Activated CD4-positive, CD25-positive, alpha-beta regulatory T cell (primary cell): ENCODE measurements at places on chromosomes 4 and X.

DNA sequence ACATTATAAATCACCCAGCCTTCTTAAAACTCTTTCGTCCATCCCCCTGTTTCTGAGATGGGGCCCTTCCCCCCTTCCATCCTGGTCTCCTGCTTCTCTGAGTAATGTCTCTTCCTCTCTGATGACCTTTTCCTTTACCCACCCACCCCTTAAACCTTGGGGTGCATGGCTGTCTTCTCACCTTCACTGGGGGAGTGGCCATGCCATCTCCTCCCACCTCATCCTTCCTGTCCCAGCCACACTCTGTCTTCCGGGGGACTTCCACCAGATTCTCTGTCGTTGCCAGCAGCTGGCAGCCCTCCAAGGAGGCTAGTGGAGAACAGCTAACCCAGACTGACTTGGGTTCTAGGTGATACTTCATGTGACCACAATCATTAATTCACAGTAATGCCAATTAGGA lies 83.2 kb upstream of the SCML1 start:
- no peak for DNase-seq

- DNase-seq: no peak
These were observed 20.5 kb upstream of the AFAP1 start for GRCh38 chr4:7960017-7960789.

GRCh38 chr4:123849495-123849894 lies 452.9 kb downstream of the SPRY1 start:
- DNase-seq: no peak

DNA sequence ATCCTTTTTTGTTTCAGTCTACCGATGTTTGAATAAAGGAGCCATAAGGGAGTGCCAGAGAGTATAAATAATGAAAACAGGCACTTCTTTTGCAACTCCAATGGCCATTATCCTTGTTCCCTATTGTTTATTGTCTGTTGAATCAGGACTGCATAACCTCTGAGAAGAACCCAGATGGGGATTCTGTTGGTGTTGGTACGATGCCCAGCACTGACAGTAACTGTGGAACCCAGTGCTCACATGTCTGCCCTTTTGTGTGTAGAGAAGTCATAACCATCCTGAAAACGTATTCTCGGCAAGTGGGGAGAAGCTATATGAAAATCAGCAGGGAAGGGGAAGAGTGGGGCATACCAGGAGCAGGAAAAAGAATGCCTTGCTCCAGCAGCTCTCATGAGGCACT lies 195.1 kb upstream of the EDNRA start:
- DNase-seq: no peak

GRCh38 chrX:46649421-46650260 lies 76.1 kb downstream of the CHST7 start:
- no peak for DNase-seq

DNA sequence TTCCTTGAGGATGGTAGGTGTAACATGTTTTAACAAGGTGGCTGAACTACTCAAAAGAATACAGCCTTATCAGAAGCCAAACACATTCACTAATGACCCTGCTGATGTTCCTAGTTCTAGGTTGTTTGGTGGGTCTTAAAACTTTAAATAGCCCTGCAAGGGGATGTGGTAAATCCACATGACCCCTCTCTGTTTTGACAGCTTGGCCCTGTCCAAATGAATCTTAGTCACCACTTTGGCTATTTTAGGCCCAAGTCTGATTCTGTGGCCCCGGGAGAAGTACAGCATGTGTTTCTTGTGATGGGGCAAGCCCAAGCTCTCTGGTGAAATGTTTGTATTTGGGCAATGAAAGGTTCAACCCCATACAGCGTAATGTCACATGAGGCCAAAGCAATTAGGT lies 54.5 kb upstream of the GPR34 start:
- no peak for DNase-seq

- DNase-seq: no peak
These were observed 178.7 kb downstream of the SH3KBP1 start for GRCh38 chrX:19708683-19709082.

GRCh38 chrX:10083809-10084208 lies 73.0 kb upstream of the CLCN4 start:
- DNase-seq: no peak

DNA sequence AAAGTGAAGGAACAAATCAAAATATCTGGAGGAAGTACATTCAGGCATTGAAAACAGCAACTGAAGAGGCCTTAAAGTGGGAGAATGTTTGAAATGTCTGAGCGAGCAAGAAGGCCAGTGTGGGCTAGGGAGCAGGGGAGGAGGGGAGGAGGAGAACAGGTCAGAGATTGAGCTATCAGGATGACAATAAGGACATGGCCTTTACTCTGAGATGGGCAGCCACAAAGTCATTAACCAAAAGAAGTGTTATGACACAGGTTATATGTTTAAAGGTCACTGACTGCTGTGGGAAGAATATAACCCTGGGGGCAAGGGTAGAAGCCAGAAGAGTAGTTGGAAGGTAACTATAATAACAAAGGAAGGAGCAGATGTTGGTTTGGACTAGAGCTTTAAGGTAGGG lies 315.4 kb downstream of the INPP4B start:
- DNase-seq: no peak
